ENCODE measurements at places on chromosomes 11 and 22.

DNA sequence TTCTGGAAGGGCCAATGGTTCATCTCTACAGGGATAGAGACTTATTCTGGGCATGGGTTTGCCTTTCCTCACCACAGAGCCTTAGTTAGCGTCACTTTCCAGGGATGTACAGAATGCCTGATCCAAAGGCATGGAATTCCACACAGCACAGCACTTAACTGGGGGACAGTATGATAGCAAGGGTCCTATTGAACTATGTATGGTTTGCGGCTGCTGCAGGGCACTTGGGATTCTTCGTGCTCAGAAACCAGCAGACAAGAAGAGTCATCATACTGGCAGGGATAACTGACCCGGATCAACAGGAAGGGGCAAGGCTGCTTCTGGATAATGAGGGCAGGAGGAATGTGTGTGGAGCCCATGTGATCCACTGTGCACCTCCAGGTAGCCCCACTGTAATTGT is 105.7 kb downstream of the SWAP70 start:
- no peak for DNase-seq

GRCh38 chr11:3703383-3703782 is 32.2 kb upstream of the CHRNA10 start:
- DNase-seq = no peak

DNA sequence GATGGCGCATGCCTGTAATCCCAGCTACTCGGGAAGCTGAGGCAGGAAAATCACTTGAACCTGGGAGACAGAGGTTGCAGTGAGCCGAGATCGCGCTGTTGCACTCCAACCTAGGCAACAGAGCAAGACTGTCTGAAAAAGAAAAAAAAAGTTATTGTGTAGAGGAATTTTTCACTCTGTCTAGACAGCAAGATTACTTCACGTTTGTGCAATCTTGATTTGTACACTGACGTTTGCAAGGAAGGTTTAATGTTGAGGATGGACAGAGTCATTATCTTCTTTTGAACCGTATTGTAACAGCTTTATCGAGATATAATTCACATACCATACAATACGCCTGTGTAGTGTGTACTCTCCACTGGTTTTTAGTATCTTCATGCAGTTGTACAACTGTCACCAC is 3.7 kb downstream of the CTTN start:
- no peak for DNase-seq

DNA sequence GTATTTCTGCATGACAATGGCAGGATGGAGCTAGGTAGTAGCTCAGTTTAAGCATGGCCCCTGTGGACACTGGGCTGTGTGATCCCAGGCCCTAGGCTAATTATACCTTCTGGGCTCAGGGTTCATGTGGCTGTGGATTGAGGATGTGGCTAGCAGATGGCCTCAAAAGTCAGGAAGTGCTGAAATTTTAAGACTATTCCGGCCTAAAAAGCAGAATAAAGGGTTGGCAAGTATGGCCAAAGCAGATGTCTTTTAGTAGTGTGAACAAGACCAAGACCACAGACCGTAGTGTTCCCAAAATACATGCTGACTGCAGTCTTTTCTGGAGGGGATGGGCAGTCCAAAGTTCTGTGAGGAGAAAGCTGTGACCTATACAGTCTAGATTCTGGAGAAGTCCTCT is 115.7 kb upstream of the RAG2 start:
- peak; percentile 27 for DNase-seq

- DNase-seq = no peak
Measured at GRCh38 chr11:90722552-90723190, 499.8 kb upstream of the CHORDC1 start.

- no peak for DNase-seq
Measured at GRCh38 chr11:16738947-16739815, 734 bp downstream of the C11orf58 start.

GRCh38 chr11:128904656-128905344 is 13.6 kb downstream of the KCNJ5 start:
- peak; percentile 60 for DNase-seq

DNA sequence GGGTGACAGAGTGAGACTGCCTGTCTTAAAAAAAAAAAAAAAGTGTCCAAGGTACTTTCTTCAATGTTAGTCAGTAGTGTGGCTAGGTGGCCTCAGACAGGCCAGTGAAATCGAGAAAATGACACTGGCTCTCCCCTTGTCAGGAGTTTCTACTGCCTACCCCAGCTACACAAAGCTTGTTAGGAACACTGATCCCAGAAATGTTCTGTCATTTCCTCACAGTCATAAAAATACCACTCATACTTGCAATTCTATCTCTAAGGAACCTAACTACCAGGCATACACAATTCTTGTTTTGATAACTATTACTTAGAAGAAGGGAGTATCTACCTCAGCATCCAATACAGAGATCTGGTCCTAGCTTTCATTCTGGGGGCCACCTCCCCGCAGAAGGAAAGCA is 31.3 kb downstream of the ATP6V1E1 start:
- no peak for DNase-seq

DNA sequence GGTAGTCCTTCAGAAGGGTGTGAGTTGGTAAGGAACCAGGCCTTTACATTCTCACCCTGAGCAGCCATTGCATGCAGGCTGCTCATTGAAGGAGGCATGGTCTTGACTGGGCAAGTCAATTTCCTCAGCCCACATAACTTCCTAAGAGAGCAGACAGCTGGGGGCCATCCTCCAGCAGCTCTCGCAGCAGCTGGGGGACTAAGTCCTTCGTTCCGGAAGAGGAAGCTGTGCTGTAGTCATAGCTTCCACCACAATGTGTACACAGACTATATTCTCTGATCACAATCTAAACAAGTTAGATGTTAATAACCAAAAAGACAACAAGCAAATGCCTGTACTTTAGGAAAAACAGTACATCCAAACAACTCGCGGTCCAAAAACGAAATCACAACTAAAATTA is 30.1 kb upstream of the MPPED1 start:
- no peak for DNase-seq

DNA sequence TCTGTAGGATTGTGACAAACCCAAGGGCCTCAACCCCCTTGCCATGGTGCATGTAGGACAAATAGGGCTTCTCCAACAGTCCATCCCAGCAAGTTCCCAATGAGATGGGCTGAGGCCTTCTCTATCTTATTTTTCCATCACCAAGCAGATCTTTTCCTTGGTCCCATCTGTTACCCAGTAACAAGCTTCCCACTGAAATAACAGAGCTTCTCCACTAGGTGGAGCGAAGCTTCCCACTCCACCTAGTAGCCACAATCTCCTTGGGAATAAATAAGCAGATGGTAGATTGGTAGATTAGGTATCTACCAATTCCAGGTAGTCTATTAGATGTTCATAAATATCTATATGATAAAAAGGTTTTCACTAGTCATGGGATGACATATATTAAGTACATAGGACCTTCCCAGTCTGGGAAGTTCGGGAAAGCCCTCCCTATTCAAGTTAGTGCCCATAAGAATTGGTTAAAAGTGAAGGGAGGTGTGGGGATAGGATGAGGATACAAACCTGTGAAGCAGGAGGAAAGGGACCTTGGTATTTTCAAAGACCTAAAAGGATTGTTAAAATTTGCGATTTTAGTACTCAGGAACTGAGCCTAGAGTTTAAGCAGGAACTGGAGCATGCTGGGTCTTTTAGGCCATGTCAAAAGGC is 5.9 kb upstream of the OR52L1 start:
- no peak for DNase-seq

- no peak for DNase-seq
Measured at GRCh38 chr11:120894202-120894985, 129.5 kb upstream of the TBCEL start.

- peak; percentile 53 for DNase-seq
Measured at GRCh38 chr22:43152357-43153071, 1.2 kb downstream of the TSPO start.

- DNase-seq = no peak
Measured at GRCh38 chr11:69145050-69145380, 10.7 kb upstream of the SMIM38 start.

DNA sequence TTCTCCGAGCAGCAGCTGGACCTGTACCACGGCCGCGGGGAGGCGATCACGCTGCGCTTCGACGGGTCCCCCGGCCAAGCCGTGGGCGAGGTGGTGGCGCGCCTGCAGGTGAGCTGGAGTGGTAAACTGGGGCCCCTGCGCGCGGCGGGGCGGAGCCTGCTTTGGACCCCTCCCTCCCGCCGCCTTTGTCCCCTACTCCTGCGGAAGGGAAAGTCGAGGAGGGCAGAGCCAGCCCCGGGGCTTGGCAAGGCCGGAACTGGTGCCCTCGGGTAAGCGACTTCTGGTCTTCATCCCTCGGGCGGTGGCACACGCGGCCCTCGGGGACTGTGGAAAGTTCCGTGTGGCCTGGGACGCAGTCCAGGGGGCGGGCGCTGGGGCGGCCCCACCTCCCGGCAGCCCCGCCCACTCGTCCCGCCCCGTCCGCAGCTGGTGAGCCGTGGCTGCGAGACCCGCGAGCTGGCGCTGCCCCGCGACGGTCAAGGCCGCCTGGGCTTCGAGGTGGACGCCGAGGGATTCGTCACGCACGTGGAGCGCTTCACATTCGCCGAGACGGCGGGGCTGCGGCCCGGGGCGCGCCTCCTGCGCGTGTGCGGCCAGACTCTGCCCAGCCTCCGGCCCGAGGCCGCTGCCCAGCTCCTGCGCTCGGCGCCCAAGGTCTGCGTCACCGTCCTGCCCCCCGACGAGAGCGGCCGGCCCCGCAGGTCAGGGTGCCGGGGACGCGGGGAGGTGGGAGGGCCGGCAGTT is 9.2 kb downstream of the SIPA1 start:
- peak; percentile 41 for DNase-seq

DNA sequence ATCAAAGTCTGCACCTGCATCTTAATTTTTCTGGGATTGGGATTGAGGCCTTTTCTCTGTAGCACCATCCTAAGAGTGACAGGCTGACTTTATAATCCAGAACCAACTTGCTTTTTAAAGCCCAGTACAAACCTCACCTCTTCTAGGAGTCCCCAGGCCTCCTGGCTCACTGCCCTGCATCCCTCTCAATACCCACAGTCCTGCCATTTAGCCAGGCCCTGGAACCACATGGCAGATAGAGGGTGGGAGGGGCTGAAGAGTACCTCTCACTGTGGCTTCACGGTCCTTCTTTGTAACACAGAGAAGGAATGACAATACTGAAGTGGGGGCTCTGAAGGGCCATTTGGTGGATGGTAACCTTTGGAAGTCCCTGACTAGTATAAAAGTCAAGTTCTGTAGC is 63.5 kb upstream of the PHOX2A start:
- no peak for DNase-seq

- DNase-seq = no peak
Measured at GRCh38 chr11:5197536-5197935, 2.9 kb downstream of the OR51V1 start.

GRCh38 chr11:16876837-16877236 is 137.4 kb downstream of the PLEKHA7 start:
- DNase-seq = no peak

- no peak for DNase-seq
Measured at GRCh38 chr11:73294604-73295003, 13.5 kb upstream of the ARHGEF17 start.

- DNase-seq = peak; percentile 15
Measured at GRCh38 chr22:38338772-38339379, 21.6 kb upstream of the CSNK1E start.

GRCh38 chr11:108121274-108122155 is at the start of gene ACAT1:
Gene ACAT1 (plus strand): TSS chr11:108121567. CDS start chr11:108121607, 40 bp downstream.
- DNase-seq = peak; percentile 99

DNA sequence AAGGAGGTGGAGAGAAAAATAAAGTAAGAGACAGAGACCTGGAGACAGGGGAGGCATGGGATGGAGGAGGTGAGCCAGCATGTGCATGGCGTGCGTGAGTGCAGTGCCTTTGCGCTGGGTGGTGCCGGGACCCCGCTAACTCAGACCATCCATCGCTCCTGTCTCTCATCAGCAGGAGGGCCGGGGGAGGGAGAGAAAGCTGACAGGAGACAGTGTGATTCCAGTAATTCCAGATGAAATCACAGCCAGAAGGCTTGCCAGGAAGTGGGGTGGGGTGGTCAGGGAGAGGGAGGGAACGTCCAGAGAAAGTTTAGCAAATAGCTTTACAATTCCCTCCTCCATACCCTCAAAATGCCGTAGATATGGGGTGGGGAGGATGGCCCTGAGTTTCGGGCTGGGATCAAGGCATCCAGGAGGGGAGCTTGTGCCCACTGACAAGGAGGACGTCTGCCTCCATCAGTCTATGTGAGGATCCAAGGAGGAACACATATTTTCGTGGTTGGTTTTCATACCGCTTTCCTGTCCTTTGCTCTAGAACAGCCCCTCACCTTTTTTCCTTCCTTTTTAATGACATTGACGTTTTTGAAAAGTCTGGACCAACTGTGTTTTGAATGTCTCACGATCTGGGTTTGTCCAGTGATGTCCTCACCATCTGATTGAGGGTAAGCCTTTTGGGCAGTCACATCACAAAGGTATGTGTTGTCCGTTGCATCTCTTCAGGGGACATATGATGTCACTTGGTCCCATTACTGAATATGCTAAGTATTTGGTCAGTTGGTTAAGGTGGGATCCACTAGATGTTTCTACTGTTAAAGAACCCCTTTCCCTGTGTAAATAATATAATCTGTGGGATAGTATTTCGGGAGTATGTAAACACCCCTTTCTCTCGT is 567.3 kb downstream of the MIAT start:
- no peak for DNase-seq

DNA sequence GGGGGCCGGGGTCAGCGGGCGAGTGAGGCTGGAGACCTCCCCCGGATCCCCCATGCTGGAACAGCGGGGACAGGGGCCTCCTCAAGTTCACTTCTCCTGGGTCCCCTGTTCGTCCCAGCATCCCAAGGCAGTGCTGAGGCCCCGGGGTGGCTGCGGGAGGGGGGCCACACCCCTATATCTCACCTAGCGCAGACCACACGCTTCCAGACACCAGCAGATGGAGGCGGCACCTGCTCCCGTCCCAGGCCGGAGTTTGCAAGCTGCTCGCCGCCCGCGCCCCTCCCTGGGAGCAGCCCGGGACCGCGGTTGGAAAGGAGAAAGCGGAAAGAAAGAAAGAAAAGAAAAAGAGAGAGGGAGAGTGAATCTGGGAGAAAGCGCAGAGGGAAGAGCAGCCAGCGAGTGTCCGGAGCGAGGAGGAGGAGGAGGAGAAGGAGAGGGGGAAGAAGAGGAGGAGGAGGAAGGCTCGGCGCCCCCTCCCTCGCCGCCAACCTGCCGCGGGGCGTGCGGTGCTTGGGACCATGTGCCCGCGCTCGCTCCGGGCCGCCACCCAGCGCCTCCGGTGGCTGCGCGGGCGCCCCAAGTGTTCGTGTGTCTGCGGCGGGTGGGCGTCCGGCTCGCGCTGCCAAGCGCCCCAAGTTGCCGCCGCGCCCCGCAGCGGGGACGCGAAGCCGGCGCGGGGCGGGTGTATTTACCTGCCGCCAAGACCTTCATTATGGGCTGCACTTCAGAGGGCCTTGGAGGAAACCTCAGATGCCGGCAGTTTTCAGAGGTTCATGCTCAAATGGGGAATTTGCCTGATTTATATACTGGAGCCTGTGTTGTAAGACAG is at the start of gene LIF:
Gene LIF (minus strand): TSS at position 775 of the 829 bp plus-strand sequence. CDS start 64 bp downstream, at position 711.
- DNase-seq = peak; percentile 18

GRCh38 chr11:129973809-129974208 is 28.8 kb downstream of the PRDM10 start:
- no peak for DNase-seq

GRCh38 chr11:134560566-134561330 is 148.7 kb upstream of the B3GAT1 start:
- DNase-seq = no peak
